ENCODE measurements at places on chromosomes 4 and X. TPM values are rescaled to one million over a fixed set of nuclear protein-coding genes. Genes with fewer than 3 reads are reported as not detected.

RWDD4 gene
- total RNA-seq = 11.9 TPM

DNA sequence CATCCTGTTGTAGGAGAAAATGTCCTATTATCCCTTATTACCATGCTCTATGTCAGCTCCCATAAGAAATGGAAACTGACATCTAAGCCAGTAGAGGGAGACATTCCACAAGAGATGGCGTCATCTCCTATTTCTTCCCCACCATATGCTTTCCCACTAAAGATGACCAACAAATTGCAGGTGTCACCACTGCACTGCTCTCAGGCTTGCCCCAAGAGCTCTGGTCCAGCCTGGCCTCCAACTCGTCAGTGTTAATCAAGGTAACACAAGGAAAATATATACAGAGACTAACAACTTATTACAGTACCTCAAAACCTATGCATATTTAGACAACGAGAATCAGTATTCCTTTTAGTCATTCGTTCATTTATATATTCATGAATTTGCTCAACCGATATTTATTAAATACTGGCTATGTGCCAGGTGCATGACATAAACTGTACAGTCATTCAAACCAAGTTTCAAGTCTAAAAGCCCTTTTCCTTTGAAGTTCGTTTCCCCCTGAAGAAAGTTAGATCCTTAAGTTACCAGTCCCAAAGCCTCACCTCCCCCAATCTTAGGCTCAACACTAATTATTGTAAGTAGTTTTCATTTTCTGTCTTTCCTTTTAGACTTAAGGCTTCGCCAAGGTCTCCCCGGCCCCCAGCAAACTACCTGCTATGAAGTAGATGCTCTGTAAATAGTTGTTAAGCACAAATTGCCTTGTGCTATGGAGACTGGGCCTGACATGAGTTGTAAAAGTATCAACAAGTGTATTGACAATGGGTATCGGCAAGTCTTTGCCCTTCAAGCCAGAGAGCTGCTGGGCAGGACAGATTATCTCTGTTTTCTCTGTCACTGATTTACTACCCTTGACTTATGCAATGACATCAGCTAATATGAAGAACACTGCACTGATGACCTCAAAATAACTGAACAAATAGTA is 3.1 kb upstream of the FGB start:
- no peak overlapping the region for H3K4me3 ChIP-seq
- H3K4me1 ChIP-seq = no peaks in the 10 kb centered on the region
- no peaks in the 10 kb centered on the region for H3K27me3 ChIP-seq
- no peak overlapping the region for H3K27ac ChIP-seq
- DNase-seq = peak; percentile 44
- H3K36me3 ChIP-seq = no peaks in the 10 kb centered on the region

SPARCL1 gene
- total RNA-seq = 0.96 TPM

DNA sequence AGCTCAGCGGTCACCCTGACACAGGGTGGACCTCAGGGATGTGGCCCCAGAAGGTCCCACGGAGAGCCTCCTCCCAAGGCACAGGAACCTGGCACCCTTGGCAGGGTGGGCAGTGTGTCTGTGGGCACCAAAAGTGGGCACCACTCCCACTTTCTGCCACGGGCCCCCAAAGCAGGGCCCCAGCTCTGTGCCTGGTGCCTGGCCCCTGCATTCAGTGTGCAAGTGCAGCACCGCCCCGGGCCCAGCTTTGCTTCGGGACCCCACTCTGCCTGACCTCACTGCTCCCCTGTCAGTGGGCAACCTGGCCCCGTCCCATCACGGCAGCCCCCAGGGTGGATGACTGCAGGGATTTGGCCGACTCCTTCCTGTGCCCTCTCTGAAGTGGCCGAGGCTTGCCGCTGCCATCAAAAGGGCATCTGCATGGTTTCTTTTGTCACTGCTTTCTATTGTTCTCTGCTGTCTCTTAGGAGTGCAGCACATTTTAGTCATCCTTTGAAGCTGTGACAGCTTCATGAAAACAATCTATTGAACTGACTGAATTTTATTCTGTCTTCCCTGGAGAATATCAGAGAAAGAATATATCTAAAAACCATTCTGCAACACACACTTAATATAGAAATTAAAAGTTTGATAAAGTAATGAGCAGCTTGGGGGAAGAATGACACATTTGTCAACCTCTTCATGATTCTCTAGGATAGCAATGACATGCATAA is 302.4 kb downstream of the FAM47B start:
- H3K27me3 ChIP-seq = no peaks in the 10 kb centered on the region
- DNase-seq = no peak
- no peaks in the 10 kb centered on the region for H3K4me1 ChIP-seq
- H3K27ac ChIP-seq = no peak overlapping the region
- H3K4me3 ChIP-seq = no peak overlapping the region

- no peaks in the 10 kb centered on the region for H3K27me3 ChIP-seq
- H3K27ac ChIP-seq = no peak overlapping the region
- no peaks in the 10 kb centered on the region for H3K36me3 ChIP-seq
- H3K4me3 ChIP-seq = no peak overlapping the region
Observed at GRCh38 chr4:107937040-107937439, 5.7 kb downstream of the CYP2U1 start.
